ENCODE measurements at places on chromosomes 4 and X.

DNA sequence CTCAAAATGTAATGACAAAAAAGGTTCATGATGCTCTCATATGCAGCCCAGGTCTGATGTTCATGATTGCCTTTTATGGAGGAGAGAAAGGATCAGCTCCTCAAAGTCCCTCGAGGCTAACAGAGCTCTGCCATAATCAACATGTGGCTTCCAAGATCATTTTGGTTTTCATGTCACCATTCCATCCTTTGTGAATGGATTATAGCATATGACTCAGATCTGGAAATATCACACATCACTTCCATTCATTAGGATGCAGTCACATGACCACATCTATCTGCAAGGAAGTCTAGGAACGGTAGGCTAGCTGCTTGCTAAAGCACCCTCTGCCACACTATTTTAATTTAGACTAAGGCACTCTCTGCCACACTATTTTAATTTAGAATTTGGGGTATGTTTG, 77.6 kb downstream of the COX18 start:
- no peak for DNase-seq

GRCh38 chr4:182297659-182298058, 54.5 kb downstream of the TENM3 start:
- no peak for DNase-seq

- no peak for DNase-seq
These were observed 25.0 kb upstream of the ATP1B4 start for GRCh38 chrX:120336899-120337298.

DNA sequence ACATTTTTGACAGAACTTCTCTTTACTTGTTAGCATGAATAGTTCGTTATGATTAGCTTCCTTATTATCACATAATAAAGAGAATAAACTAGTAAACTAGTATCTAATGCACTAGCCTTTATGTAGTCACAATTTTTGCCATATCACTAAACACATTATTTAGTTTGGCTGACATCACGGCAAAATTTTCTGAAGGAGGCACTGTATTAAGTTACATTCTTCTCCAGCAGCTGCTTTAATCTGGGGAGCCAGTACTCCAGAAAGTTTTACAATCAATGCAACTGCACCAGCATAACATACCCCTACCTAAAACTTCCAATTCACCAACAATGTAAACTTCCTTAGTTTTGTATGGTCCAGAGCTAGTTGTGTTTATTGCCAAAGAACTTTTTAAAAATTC, 87.8 kb downstream of the FIP1L1 start:
- DNase-seq = no peak

GRCh38 chr4:26360864-26361263, 40.0 kb downstream of the RBPJ start:
- DNase-seq = no peak

DNA sequence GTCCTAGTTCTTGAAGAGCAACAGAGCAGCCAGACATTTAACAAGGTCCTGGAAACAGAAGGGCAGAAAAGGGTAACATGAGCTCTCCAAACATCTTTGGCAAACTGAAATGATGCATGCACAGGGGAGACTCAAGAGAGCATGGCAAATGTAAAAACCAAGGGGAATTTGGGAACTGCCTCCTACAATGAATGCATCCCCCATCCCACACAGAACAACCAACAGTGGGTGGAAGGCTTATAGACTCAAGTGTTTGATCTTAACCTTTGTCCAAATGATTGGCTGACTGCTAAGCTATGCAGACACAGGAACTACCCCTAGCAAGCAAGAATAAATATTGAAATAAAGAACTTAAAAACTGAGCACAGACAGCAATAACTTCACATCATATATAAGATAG, 74.4 kb downstream of the CENPC start:
- DNase-seq = no peak

- DNase-seq = no peak
These were observed 3.2 kb upstream of the UGT2B7 start for GRCh38 chr4:69092980-69093568.

DNA sequence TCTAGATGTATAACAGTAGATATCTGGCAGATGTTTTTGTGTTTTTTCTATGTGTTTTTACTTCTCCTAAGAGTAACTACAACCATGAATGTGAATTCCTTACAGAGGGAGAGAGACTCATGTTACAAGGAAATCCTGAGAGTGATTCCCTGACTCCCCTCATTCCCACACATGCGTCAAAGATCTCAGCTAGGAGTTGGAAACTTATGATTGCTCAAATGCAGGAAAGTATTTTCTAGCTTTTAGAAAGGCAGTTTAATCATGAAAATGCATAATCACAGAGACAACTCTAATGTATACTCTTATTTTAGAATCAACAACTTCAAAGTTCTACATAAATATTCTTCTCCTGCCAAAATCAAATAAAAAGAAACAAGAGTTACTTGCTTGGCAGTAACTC, 121.8 kb downstream of the PDE5A start:
- no peak for DNase-seq

DNA sequence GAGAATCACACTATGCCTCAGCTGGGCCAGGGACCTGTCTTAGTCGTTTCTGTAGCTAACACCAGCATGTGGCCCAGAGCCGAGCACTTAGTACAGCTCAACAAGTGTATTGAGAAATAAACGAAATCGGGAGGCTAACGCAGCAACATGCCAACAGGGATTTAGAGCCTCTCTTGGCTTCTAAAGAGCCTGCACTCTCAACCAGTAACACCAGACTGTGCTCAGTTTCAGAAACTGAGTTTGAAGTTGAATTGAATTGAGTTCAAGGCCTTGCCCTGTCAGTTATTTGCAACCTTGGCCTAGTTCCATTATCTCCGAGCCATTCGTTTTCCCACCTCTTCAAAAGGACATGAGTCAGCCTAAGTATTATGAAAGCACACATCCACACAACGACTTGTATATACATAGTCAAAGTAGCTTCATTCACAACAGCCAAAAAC, 71.3 kb upstream of the LDB2 start:
- no peak for DNase-seq

GRCh38 chr4:144716778-144717177, 70.8 kb downstream of the HHIP start:
- DNase-seq = no peak

DNA sequence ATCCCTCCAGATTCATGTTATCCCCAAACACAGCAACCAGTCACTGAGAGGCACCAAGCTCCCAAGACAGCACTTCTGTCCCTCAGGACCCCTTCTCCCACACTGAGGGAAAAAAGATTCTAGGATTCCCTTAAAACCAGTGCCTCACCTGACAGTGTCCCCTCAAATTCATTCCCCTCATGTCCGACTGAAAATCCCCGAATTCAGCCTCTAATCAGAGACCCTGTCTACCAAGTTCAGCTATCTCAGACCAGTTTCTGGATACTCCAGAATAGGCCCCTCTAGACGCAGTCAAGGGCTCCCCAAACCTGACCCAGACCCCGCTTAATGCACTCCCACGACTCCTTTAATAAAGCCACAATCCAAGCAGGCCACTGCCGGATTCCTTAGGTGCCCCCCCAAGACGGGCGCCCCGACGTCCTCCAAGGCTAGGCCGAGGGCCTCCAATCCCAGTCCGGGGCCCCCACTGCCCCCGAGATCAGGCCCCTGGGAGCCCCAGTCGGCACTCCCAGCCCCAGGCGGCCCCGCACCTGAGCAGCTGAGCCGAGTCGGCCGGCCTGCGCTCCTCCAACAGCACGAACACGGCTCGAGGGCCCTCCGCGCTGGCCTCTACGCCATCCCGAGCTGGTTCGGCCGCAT, 457 bp downstream of the TFE3 start:
- DNase-seq = no peak

- no peak for DNase-seq
These were observed 65.3 kb downstream of the PAPSS1 start for GRCh38 chr4:107654694-107655093.

DNA sequence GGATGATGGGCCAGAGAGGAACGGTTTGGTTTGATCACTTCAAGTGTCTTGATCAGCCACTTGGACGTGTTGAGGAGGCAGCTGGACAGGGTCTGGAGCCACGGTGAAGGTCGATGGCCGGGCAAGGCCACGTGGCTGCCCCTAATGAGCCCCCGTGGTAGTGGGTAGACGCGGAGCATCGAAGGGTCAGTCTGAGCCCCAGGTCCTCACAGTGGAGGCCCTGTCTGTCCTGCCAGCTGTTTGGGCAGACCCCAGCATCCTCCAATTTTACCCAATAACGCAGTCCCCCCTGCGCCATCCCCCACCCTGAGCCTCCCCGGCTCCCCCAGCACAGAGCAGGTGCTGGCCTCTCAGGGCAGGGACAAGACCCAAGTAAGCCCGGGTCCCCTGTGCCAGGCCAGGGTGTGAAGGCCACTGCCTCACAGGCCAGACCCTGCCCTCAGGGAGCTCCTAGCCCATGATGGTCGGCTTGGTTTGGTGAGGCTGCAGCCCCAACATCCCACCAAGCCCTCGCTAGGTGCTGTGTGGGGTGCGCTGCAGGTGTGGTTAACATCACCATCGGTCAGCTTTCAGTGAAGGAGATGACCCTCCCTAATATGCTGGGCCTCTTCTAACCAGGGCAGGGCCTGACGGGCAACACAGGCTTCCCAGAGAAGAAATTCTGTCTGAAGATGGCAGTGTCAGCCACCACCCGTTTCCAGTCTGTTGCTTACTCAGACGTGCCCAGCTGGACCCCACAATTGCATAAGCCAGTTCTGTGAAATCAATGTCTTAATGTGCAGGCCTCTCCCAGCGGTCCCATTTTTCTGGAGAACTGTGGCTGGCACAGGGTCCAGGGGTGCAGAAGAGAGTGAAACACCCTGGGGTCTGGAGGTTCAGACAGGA, 40.5 kb upstream of the NKX1-1 start:
- DNase-seq = no peak

- no peak for DNase-seq
These were observed 510.4 kb downstream of the TRIML1 start for GRCh38 chr4:188649635-188650034.

GRCh38 chrX:100979881-100980607, 10.5 kb downstream of the ARL13A start:
- DNase-seq = no peak

- DNase-seq = no peak
These were observed 4.7 kb downstream of the NEUROG2 start for GRCh38 chr4:112511093-112511802.

- no peak for DNase-seq
These were observed 112.1 kb downstream of the DHRSX start for GRCh38 chrX:2388669-2389068.

DNA sequence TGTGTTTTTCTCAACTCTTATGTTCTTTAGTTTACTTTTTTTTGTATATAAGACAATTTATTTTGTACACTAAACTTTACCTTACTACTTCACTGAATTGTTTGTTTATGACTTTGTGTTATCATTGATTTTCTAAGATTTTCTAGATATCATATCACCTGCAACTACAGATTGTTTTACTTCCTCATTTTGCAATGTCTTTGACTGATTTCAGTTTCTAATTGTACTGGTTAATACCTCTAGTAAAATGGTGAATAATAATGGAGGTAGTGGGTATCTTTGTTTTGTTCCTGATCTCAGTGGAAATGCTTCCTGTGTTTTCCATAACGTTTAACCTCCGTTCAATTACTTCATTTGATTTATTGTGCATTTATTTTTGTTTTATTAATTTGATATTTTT, 490.2 kb downstream of the TLL1 start:
- no peak for DNase-seq

DNA sequence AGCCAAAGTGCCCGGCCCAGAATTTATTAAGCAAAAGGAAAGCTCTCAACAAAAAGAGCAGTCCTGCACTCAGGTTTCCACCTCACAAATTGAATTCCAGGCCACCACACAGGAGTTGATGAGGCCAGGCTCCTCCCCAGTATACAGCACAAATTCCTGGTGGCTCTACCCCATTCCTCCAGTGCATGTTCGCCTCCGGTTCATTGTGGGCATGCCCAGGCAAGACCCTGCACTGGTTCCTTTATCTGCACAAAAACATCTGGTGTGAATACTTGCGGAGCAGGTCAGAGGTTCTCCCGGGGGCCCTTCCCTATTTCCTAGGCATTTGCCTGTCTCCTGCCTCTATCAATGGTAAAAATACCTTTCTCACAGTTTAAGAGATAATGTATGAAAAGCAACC, 195.2 kb upstream of the ANXA10 start:
- no peak for DNase-seq

DNA sequence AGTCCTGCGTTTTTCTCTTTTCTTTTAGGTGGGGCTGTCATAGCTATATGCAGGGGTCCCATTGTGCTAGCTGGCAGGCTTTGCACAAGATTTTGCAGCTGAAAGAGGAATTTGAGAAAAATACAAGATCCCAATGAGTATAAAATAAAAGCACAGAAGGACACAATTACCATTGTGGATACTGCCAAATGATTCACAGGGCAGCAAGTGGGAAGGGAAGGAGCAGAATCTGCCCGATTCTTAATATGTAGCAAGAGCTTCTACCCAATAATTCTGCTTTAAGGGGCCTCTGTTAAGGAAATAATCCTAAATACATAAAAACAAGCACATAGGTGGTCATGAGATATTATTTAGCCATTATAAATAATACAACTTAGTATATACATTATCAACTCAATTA, 25.9 kb upstream of the ING2 start:
- no peak for DNase-seq

- DNase-seq = no peak
These were observed 25.6 kb upstream of the DAPP1 start for GRCh38 chr4:99790796-99791617.

DNA sequence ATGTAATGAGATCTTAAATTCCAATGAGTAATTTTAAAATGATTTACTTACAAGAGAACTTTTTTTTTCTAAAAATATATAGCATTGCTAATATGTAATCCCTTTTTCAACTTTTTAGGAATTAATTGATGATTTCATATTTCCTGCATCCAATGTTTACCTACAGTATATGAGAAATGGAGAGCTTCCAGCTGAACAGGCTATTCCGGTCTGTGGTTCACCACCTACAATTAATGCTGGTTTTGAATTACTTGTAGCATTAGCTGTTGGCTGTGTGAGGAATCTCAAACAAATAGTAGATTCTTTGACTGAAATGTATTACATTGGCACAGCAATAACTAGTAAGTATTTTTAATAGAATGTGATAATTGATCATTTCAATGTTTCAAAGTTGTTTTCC, 113.2 kb downstream of the USP9X start:
- DNase-seq = no peak

DNA sequence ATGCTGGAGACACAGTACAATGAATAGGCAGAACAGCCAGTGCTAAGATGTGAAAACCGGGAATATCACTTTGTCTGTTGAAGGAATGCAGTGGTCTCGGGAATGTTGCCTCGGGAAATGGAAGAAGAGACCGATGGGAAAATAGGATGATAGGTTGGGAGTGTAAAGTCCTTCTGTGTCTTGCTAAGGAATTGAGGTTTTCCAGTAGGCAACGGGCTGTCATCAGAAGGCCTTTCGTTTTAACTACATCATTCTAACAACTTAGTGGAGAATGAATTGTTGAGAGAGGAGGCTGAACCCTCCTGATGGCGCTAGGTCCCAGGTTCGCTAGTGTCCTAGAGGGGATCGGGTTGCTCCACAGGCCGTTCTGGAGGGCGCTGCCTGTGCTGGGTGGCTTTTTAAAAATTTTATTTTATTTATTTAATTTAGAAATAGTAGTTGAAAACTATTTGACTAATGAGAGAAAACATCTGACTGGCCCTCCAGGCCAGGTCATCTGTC, 730 bp downstream of the VBP1 start:
- DNase-seq = no peak

All from immature natural killer cell (primary cell).